ENCODE measurements at places on chromosomes 11 and 22.
A peak's percentile ranks its signal among the peaks of the same experiment; 100 is the strongest.

GRCh38 chr22:40510631-40511364 lies 125.7 kb downstream of the MRTFA start:
- no peak for DNase-seq

GRCh38 chr22:40056559-40056958 lies 61.8 kb downstream of the FAM83F start:
- no peak for DNase-seq

GRCh38 chr11:65504674-65505465 lies 6.0 kb downstream of the MALAT1 start:
- DNase-seq, result no peak

DNA sequence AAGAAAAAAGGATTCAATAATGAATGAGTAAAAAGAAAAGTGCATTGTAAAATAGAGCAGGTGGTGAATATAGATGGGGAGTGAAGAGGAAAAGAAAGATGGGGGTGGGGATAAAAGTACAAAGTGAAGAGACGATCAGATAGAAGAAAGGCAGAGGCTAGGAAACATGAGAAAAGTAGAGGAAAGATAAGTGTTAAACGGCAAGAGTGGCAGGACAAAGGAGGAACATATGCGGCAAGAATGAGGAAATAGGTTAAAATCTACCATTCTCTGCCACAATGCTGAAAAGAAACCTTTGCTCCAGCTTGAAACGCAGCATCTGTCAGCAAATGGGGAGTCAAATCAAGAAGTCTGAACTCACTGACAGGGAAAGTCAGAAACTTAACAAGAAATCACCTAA lies 6.8 kb downstream of the FUT4 start:
- DNase-seq, result no peak

DNA sequence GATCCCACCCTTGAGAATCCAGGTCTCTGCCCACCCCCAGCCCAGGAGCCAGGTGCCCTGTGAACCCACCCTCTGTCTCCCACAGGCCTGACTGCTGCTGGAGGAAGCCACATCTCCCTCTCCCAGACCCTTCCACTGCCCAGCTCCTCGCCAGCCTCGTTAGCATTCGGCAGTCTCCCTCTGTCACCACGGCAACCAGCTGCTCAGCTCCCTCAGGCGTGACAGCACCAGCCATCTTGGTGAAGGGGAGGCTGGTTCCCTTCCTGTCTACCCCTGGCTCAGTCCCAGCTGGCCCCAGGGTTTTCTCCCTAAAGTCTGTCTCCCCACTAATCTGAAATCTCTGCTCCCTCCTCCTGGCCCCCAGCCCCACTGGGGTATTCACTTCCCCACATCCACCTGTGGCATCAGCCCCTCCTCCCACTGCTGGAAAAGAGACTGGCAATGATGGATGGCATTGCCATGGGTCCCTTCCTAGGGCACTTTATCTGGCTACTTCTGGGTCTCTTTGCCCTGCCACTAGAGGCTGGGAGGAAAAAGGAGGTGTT lies 28.1 kb downstream of the NRXN2 start:
- peak; percentile 56 for DNase-seq

DNA sequence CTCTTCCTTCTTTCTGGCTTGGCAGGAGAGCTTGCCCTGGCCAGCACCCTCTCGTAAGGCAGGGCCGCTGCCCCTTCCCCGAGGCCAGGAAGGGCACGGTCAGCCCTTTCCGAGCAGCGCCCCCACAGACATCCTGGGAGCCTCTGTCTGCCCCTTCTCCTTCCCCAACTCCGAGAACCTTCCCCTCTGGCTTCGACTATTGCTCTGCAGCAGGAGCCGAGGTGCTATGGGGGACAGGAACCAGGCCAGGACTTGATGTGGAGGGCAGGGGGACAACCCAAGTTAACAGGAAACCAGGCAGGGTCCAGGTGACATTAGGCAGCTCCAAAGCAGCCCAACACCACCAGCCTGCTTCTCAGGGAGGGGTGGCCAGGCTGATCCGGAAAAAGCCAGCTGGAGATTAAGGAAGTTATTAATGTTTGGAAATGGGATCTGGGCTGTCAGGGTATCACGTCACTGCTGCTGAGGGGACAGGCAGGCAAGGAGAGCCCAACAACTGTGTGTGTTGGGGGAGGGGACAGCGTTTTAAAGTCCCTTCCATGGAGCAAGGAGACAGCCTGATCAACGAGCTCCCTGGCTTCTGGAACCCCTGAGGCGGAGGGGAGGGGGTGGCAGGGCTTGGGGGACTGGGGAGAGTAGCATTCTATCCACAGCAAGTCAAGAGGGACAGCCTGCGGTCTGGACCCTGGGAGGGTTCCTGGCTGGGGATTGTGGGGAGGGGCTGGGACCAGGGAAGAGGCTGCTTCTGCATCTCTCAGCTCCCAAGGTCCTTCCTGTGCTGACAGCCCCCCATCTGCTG lies 27.3 kb downstream of the SYT7 start:
- DNase-seq, result no peak

Measured in NCI-H774 (cell line).